ENCODE measurements at places on chromosomes 13 and 19.
A peak's percentile ranks its signal among the peaks of the same experiment; 100 is the strongest.

DNA sequence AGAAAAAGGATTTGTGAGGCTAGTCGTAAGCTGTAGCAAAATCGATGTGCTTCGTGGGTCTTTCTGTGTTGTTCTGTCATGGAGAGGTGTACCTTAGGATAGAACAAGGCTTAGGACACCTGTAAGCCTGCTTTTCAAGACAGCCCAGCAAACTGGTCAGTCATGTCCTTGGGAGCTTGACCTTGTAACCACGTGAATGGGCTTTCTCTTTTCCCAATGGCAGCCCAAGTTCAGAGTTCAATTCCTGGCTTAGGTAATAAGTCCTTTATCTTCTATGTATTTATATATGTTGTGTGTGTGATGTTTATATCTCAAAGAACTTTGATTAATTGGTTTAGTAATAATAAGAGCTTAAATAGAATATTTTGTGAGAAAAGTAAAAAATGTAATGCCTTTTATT lies 112.9 kb downstream of the TNFRSF19 start:
- no peak for DNase-seq

DNA sequence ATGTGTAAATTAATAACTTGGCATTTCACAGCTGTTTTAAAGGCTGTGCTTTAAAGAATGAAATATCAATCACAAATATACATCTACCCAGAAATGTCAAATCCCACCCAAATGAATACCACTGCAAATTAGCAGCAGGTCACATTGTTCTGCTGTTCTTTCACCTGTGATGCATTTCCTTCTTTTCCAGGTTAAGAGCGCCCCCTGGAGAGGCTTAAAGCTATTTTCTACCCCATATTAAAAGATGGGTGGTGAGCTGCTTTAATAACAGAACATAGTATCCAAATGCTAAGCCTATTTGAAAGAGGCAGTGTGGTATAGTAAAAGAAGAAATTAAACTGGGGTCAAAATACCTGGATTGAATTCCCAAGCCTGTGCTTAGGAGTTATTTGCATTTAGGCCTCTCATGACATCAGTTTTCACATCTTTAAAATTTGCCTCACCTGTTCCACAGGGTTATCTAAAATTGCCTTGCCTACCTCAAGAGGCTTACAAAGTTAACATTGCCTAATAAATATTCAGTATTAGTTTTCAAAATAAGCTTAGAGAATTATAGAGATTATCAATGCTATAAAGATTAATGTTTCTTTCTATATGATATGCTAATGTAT lies 396.9 kb upstream of the SLITRK5 start:
- DNase-seq, result no peak

DNA sequence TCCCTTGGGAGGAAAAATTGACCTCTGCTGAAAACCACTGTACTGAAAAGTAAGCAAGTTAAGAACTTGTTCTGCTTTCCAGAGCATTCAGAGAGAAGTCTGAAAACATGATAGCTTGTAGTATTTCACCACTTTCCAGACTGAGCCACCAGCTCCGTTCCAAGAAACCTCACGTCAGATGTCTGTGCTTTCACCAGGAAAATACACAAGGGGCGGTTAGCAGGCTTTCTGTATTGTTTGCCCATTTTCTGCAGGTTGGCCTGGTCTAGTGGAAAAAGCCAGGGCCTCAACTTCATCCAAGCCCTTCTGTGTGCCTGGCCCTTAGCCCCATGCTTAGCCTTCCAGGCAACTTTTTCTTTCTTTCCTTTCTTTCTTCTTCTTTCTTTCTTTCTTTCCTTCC lies 36.4 kb downstream of the RXFP2 start:
- DNase-seq, result no peak

DNA sequence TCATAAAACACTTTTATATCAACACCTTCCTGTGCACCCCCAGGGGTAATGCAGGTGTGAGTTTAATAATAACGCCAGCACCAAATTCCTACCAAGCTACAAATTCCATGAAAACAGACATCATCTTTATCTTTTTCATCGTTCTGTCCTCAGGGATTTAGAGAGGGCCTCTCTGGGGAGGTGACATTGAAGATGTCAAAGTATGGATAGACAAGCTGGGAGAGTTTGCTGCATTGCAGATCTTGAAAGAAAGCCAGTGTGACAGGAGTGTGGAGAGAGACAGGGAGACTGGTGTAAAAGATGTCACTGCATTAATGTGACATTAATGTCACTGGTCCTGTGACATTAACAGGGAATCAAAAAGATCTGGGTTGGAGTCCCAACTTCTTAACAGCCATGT lies 10.1 kb downstream of the CACNG6 start:
- no peak for DNase-seq

GRCh38 chr19:46721269-46722003 lies 4.5 kb upstream of the PRKD2 start:
- no peak for DNase-seq

GRCh38 chr13:22594041-22594440 lies 586.7 kb upstream of the SGCG start:
- DNase-seq, result no peak

- peak; percentile 33 for DNase-seq
These were observed 169.6 kb upstream of the SOX1 start for GRCh38 chr13:111897178-111897845.

DNA sequence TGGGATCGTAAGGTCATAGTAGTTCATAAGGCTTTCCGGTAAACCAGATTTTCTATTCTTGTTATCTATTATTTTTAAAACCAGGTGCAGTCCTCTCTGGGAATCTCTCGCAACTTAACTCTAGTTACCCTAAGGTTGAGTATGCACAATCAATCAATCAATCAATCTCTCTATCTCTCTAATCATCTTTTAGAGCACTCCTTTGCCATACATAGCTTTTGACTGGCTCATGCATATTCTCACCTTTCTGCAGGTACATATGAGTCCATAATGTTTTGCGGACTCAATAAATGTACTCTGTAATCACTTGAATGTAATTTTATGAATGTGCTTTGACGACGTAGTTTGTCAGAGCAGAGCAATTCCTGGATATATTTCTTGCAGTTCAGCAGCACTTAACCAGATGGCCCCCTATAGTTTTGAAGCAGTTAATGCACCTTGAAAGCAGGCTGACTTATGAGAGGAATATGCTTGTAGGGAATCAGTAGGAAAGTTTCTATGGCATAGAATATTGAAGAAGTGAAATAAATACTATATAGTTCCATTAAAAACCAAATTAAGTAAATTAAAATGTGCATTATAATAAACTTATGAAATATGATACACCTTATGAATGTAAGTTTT lies 524.7 kb downstream of the GPC5 start:
- no peak for DNase-seq

DNA sequence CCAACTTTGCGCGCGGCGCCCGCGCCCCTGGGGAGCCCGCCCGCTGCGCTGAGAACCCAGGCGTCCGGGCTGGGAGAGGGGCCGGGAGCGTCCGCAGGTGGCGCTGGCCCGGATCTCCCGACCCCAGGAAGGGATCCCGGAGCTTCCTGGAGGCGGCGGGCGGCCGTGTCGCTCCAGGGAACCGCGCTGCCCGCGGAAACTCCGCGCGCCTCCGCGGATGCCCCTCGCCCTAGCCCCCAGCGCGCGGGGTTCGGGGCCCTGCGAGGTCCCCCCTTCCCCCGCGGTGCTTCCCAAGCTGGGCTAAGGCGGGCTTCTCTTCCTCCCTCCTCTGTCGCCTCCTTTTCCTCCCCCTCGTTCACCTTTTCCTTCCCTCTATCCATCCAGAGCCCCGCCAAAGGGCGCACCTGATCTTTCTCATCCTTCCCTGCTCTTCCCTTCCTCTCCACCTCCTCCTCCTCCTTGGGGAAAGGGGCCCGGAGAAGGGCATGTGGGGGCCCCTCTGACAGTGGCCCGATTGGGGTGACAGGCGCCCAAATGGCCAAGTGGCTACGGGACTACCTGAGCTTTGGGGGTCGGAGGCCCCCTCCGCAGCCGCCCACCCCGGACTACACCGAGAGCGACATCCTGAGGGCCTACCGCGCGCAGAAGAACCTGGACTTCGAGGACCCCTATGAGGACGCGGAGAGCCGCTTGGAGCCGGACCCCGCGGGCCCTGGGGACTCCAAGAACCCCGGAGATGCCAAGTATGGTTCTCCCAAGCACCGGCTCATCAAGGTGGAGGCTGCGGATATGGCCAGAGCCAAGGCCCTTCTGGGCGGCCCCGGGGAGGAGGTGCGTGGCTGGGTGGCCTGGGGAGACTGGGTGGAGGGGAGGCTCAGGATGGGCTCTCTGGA lies 710 bp downstream of the SHD start:
- DNase-seq, result no peak

DNA sequence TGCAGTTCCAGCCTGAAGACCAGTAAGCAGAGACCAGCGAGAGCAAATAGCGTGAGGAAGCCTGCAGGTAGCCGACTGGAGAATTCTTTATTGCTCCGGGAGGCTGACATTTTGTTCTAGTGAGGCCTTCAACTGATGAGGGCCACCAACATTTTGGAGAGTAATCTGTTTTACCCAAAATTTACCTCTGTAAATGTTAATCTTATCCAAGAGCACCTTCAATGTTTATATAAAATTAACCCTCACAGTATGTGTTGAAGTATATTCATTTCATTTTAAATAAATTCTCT lies 546.4 kb upstream of the SLITRK5 start:
- DNase-seq, result no peak

GRCh38 chr19:40528533-40529092 lies 48.1 kb upstream of the SHKBP1 start:
- no peak for DNase-seq

- no peak for DNase-seq
These were observed 7.5 kb downstream of the KMT2B start for GRCh38 chr19:35725216-35725861.

- DNase-seq, result no peak
These were observed 1.0 kb upstream of the CHAMP1 start for GRCh38 chr13:114313061-114313860.

DNA sequence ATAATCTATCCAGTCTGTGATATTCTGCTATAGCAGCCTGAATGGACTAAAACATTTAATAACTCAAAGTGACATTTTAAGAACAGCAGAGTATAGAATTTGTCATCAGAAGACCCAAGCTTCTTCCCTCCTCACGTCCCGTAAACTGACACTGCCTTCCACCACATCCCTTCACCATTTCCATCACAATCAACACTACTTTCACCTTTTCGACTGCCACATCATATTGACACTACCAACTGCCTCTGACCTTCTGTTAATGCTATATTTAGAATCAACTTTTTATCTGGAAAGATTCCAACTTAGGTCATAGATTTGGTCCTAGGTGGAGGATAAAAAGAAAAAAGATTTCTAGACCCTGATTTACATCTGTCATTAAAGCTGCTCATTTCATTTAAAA lies 39.6 kb downstream of the STOML3 start:
- no peak for DNase-seq

DNA sequence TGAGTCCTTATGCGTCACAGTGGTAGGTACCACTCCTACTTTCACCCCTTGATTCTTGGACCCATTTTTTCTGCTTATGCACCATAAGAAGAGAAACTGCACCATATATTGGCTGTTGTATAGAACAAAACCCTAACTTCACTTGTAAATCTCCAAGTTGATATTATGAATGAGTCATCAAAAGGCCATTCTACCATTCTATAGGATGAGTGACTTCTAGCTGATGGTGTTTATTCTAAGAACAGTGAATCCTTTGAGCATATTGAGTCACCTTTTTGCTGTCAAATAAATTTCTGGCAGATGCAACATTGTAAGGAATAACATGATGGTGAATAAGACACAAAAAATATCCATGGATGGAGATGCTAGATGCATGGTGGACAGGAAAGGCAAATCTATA lies 57.7 kb downstream of the POLR1D start:
- no peak for DNase-seq

GRCh38 chr13:65677906-65678305 lies 1552.2 kb downstream of the PCDH9 start:
- DNase-seq, result no peak

- DNase-seq, result no peak
These were observed 599.5 kb upstream of the PCDH9 start for GRCh38 chr13:67829641-67830040.

DNA sequence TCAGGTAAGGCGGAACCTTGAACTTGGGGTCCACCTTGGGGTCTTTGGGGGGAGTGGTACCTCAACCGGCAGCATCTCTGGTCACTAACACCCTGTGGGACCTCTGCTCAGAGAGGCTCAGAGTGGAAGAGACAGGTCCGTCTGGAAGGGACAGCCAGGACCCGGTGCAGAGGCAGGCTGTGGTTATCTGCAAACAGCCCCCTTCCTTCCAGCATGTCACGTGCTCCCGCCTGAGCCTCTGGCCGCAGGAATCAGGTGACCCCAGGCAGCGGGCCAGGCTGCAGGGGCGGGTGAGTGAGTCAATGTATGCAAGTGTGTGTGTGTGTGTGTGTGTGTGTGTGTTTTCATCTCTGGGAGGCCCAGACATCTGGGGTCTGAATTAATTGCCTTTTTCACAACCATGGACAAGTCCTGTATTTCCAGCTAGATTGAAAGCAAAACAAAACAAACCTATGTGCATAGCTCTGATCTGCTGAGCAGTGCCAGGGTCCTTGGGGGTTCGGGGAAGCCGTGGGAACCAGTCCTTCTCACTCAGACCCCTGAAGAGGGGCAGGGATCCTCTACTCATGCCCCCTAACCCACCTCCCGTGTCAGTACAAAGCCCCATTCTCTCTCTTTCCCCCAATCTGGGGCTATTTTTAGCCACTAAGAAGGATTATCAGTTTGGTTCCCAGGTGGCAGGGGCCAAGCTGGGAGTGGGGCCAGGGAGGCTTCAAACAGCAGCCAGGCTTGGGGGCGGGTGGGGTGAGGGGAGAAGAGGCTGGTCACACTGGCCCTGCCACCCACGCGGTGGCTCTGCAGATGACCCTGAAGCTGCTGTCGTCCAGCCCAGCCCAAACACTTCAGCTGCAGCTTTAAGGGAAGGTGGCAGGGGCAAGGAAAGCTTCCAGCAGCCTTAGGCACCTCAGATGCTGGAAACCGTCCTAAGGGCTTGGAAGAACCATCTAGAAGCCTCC lies 31.4 kb downstream of the CERS4 start:
- peak; percentile 71 for DNase-seq

GRCh38 chr13:64471916-64472315 lies 2758.2 kb downstream of the PCDH9 start:
- no peak for DNase-seq

DNA sequence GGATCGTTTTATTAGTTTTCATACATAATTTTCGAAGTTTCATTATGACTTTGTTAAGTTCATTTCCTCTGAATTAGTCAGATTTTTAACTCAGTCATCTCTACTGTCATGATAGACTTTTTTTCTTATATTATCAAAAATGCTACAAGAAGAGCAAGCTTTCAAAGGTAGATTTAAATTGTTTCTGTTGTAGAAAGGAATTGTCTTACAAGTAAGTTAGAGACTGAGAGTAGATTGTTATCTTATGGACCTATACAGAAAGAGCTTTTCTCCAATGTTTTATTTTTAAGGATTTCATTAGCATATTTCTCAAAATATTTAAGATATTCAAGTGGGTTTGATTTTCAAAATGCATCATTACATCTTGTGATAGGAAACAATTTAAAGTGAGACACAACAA lies 2.7 kb downstream of the MAB21L1 start:
- no peak for DNase-seq
